ENCODE measurements at places on chromosomes 2 and 18.

- DNase-seq = no peak
These were observed 50.7 kb downstream of the SFXN5 start for GRCh38 chr2:73020657-73021370.

DNA sequence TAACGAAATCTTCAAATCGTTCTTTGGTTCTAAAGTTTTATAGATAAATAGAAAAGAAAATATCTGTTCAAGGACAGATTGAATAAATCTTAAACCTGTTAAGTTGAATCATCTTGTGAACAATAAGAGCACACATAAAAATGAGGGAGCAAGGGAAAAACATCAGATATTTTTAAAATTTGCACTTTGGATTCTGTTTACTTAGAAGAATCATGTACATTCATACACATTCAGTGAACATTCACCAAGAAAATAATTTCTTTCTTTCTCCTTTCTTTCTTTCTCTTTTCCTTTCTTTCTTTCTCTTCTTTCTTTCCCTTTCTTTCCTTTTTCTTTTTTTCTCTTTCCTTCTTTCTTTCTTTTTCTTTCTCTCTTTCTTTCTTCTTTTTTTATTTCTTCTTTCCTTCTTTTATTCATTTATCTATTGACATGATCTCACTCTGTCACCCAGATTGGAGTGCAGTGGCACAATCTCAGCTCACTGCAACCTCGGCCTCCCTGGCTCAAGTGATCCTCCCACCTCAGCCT lies 164.9 kb downstream of the PDE1A start:
- DNase-seq = no peak

DNA sequence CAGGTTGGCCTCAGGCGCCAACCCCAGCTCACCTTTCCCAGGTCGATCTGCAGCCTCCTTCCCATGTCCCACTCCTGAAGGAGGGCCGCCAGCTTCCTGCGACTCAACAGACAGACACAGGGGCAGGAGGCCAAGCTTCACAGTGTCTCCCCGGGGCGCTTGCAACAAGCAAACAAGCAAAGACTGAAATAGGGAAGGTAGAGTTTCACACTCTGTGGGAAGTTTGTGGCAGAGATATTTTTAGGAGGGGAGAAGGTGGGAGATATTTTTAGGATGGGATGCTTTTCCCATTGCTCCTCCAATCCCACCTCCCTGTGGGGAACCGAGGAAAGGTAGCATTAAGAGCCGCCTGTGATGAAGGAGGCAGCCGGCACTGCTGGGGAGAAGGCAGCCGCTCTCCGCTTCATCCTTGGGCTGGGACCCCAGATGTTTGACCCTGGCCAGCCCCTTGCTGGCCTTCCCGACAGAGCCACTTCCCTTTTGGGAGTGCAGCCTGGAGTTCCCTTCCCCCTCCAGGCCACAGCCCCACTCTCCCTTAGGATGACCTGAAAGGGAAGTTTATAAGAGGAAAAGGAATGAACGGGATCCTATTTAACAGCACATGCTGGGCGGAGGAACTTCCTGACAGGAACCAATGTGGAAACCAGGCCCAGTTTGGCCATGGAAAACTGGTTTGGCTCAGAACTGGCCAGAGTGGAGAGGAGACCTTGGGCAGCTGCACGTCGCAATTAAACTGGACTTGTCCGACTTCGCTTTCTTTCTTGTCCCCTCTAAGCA lies 142.2 kb upstream of the SMAD2 start:
- no peak for DNase-seq

- no peak for DNase-seq
These were observed 28.8 kb downstream of the WDFY1 start for GRCh38 chr2:223916181-223916920.

GRCh38 chr2:80335411-80335810 lies 30.9 kb upstream of the LRRTM1 start:
- no peak for DNase-seq

DNA sequence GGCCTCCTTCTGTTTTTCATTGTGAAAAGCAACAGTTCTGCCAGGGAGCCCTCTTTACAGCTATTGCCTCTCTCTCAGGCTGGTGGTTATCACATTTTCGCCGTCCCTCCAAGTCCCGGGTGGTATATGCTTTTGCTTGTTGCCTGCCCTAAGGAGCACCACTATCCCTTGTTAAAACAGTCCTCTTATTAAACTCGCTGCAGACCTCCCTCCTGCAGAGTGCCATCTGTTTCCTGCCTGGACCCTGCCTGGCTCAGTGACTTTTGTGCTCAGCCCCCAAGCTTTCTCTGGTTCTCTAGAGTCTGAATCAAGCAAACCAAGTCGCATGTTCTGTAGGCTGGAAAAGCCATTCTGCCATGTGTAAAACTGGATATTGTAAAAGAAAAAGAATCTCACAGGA lies 72.1 kb upstream of the FHL2 start:
- no peak for DNase-seq

DNA sequence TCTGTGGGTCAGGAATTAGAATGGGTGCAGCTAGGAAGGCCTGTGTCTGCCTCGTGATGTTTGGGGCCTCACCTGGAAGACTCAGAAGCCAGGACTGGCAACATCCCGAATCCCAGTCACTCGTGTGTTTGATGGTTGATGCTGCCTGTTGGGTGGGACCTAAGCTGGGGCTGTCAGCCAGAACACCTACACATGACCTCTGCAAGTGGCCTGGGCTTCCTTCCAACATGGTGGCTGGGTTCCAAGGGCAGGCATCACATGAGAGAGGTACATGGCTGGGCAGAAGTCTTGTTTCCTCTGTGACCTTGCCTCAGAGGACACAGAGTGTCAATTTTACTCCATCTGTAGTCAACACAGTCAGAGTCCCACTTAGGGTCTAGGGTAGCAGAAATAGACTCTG lies 177.8 kb downstream of the GBX2 start:
- no peak for DNase-seq

DNA sequence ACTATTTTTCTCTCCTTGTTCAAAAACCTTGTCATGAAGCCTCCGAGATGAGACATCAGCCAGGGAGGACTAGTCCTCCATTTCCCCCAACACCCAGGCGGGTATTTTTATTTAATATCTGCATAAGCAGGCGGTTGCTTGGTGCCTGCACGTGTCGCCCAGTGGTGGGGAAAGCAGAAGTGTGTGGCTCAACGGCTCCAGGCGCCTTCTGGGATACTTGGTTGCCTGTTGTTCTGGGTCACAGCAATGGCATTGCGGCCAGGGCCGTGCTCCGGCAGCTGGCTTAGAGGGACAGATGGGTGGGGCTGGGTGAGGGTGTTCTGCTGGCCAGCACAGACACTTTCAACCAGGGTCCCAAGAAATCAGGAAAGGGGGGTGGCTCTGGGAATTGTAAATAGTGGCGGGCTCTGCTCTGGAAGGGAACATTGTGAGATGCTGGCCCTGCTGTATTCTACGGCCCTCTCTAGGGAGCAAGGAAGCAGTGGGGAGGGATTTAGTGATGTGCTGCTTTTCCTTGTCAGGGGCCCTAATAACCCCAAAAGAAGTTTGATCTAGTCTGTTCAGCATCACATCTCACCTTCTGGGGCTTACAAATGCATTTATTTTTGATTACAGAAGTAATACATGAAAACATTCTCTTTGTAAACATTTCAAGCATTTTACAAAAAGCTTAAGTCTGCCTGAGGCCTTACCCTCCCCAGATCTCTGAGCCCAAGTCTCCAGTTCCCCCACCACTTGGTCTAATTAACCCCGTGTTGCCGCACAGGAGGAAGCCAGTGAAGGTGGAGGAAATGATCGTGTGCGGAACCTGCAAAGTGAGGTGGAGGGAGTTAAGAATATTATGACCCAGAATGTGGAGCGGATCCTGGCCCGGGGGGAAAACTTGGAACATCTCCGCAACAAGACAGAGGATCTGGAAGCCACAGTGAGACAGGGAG lies 1.1 kb downstream of the VAMP8 start:
- DNase-seq = no peak

GRCh38 chr2:74851191-74851566 lies 17.3 kb downstream of the HK2 start:
- DNase-seq = no peak

DNA sequence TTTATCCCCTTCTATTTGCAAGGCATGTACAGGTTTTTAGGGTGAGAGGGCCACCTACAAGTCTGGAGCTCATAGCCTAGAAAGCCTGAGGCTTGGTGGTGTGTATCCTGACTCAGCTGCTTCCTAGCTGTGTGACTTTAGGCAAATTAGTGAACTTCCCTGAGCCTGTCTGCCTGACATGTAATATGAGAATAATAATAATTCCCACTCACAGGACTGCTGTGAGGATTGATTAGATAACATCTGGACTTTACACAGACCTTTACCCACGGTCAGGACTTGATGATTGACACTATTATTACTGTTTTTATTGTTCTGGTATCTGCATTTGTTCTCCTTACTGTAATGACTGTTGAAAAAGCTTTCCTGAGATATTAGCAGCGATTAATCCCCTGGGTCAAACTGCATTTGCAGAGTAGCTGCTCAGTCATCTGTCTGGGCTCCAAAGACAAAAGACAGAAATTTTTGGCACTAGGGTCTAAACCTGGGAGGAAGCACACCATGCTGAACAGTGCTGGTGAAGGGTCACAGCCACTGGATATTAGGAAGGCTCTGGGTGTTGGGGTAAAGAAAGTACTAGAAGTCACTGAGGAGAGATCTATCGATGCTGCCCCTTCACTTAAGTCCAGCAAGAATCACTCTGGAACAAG lies 276.5 kb upstream of the FN1 start:
- no peak for DNase-seq

- DNase-seq = no peak
These were observed 45.1 kb upstream of the FHL2 start for GRCh38 chr2:105443617-105444598.

DNA sequence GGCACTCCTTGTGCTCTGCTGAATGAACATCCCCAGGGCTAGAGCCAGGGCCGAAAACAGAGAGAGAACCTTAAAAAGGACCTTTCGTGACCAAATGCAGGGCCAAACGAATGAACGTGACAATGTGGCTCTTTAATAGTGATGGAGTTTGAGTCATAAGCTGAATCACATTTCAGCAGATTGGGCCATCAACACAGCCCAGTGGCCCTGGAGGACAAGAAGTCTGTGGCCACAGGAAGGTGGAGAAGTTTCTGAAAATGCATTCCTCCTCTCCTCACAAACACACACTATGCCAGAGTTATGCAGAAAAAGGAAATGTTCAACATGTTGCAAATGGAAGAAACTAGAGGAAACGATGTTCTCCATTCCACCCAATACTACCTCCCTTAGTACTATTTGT lies 415.8 kb downstream of the HRH4 start:
- no peak for DNase-seq

GRCh38 chr2:112482309-112483041 lies 519 bp downstream of the TTL start:
- DNase-seq = no peak

GRCh38 chr18:71673498-71673897 lies 870.6 kb downstream of the CBLN2 start:
- DNase-seq = no peak

GRCh38 chr2:213129311-213129710 lies 22.1 kb downstream of the IKZF2 start:
- no peak for DNase-seq

DNA sequence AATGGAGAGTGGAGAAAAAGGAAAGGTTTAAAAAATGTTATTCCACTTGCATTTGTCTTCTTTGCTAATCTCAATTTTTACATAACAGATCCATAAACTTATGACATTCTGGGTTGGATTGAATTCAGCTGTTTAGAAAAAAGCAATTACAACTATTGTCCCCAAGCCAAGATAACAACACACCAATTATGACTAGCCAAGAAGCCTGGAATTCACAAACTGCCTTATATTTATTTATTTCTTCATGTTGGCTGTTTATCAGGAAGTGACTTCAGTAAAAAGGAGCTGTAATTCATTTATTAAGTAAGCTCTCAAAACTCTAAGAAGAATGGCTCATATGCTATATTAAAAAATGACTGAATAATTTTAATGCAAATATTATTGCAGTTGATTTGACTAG lies 137.4 kb downstream of the CALCRL start:
- DNase-seq = no peak

DNA sequence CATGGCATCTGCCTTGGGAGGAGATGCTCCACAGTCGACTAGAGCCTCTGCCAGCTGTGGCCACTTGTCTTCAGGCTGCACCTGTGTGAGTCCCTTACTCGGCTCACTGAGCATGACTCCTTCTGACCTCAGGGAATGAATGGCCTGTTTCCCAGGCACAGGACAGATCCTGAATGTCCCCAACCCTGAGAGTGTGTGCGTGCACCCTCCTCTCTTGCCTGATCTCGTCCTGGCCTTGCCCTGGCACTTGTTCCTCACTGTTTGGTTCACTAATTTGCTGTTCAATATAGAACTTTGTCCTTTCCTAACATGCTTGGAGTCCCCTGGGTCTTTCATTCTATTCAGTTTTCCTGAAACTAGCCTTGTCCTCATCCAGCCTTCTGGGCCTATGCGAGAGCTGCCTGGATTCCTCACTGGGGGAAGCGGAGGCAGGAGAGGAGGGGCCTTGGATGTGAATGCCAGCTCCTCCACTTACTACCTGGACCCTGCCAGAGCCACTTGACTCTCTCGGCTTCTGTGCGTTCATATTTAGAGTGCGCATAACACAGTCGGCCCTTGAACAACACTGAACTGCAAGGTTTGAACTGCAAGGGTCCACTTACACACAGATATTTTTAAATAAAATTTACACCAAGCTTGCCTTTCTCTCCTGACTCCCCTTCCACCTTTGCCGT lies 184.8 kb downstream of the ACKR3 start:
- no peak for DNase-seq

- no peak for DNase-seq
These were observed 44.9 kb downstream of the MYO7B start for GRCh38 chr2:127580167-127581049.

- DNase-seq = no peak
These were observed 1301.4 kb upstream of the PIK3C3 start for GRCh38 chr18:40653682-40654081.

Data from stimulated activated CD4-positive, alpha-beta T cell treated with anti-CD3 and anti-CD28 coated beads, TNF-alpha, amount 100 ng/mL, for 24 hours (primary cell).